ENCODE measurements at places on chromosomes 4 and X.

DNA sequence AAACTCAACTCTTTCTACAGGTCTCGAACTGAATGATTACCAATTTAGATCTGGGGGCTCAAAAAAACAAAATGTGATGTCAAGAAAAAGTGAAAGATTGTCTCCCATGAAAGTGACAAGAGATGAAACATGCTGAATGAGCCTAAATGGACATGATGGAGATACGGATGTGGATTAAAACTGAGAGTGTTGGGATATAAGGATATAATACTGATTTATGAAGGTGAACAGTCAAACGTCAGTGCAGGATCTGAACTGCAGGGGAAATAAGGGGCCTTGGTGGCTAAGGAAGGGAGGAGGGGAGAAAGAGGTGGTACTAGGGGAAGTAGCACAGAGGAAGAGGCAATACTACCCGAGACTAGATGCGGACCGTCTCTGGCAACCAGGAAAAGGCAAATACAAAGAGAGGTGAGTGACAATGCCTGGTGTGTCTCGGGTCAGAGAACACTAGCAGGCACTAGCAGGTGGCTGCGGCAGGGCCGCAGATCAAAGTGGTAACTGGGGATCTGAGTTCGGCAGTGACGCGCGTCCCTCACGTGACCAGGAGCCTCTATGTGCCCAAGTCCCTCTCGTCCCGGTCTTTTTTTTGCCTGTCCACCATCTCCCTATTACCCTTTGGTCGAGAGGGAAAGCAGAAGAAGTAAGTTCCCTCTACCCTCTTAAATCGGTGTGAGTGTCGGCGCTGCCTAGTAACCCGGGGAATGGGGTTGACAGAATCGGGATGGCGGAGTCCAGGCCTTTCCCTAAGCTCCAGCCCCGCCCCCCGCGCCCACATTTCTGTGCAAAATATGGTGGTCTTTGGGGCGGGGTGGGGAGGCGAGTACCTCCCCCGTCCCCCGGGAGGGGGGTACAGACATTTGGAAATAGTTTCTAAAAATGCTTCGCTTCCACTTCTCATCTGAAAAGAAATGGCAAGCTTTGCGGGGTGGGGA lies at the start of gene TCEAL1:
TSS of gene TCEAL1 (plus strand) at position 590 of the 932 bp plus-strand sequence. CDS start 942 bp downstream, outside the sequence.
- no peak for DNase-seq

DNA sequence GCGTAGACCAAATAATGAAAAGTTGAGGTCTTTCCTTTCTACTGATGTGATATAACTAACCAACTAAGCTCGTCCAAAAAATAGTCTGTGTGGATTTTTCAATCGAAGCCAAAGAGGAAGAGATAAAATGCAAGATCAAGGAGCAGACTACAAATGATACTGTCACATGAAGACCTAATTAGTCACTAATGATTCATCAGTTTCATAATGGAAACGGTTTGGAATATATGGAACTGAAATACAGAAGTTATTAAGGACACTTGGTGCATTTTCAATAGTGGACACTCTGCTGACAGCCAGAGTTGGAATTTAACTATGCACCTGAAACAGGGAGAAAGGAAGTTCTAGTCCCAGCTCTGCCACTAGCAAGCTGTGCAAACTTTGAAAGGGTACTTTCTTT lies 119.8 kb downstream of the GUCY2F start:
- DNase-seq, result peak; percentile 66

DNA sequence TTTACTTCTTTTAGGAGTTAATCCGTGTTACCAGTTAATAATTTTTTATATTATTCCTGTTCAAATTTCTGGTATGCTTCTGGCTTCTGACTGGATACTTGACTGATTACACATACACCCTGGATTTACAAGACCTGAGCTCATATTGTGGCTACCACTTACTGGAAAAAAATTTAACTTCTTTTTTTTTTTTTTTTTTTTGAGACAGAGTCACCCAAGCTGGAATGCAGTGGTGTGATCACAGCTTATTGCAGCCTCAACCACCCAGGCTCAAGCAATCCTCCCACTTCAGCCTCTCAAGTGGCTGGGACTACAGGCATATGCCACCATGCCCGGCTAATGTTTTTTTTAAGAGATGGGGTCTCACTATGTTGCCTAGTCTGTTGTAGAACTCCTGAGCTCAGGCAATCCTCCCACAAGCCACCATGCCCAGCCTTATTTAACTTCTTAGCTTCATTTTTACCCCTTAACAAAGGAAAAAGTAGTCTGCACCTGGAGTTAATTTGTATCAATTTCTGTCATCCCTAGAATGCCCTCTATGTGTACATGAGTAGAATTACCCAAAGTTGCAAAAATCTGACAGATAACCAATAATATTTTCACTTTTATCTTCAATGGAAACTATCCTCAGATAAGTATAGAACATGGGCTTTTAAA lies 50.3 kb downstream of the TMEM165 start:
- DNase-seq, result peak; percentile 27

DNA sequence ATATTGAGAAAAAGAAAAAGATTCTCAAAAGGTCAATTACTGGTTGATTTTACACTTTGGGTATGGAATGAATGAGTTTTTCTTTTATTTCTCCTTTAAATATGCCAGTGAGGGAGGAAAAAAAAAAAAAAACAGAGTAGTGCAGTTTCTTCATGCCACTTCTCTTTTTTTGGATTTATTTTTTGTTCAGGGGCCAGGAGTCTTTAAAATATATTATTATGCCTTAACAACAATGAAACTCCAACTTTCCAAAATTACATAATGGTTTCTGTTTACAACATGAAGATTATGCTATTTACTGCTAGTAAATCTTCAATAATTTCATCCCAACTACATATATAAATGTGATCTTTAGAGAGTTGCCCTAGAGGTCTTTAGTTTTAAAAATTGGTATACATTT lies 31.9 kb downstream of the DTHD1 start:
- DNase-seq, result no peak

- peak; percentile 36 for DNase-seq
Observed at GRCh38 chr4:31983677-31984076, 1263.5 kb downstream of the PCDH7 start.

DNA sequence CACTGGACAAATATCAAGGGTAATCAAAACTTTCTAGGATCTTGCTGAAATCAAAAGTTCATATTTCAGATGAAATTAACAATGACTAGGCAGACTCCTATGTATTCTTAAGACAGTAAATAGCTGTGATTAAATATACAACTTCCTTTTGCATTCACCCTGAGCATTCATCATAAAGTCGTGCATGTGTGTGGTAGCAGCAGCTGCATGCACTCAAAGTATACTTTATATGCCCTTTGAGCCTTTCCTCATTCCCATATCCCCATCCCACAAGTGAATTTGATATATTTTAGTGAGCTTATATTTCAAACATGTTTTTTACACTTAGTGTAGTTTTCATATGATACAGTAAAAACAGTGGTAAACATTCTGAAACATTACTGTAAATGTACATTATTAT lies 959.0 kb downstream of the C4orf33 start:
- no peak for DNase-seq

DNA sequence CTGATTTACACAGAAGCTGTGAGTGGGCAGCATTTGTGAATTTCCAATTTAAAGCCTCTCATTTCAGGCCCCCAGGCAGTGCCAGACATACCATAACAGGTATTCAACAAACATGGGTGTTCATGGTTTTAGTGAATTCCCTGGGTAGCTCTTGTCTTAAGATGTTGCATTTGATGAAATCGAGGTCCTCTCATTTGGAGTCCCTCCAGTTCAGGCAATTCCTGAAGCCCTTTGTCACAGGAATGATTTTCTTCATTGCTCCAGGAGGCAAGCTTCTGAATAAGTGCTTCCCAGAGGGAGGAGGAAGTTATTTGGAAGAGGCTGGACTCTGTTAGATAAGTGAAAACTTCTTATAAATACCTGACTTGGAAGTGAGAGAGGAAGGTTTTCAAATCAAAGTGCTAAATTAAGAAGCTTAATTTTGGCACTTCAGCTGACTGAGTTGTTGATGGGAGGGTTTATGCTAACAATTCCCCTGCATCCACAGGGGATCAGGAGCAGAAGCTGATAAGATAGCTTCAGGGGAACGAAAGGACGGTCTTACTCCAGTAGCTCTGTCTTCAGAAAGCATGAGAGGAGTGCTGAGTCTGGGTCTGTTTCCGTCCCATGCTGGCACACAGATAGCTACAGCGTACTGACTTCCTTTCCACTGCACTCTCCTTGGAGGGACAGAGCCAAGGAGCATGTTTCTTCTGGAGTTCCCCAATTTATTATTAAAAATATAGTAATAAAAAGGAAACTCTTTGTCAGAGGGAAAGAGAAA lies 543.1 kb downstream of the GBA3 start:
- DNase-seq, result no peak

- DNase-seq, result peak; percentile 33
Observed at GRCh38 chrX:54066841-54067240, 22.6 kb upstream of the PHF8 start.

- no peak for DNase-seq
Observed at GRCh38 chr4:132417220-132417619, 731.9 kb upstream of the PCDH10 start.

DNA sequence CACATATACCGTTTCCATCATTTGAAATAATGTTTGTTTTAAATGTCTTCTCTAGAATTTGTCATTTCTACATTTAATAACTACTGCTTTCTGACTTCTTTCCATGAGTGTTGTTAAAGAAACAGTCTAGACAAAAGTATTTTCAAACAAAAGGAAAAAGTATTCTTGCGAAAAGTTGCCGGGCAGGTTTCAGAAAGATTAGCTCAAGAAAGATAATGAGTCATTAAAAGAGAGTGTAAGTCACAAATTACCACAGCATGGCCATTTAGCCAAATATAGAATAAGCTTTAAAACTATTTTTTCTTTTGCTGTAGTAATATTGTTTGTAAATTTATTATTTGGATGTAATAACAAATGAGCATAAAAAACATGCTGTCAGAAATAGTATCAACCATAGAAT lies 493.0 kb downstream of the TLL1 start:
- peak; percentile 67 for DNase-seq

All from bronchial epithelial cell (primary cell).